Inflammatory macrophage treated with lipopolysaccharide for 4 hours (primary cell): ENCODE measurements at places on chromosomes 6 and 20.

- no peak for DNase-seq
These were observed 33.6 kb upstream of the MYL9 start for GRCh38 chr20:36507746-36508145.

- peak; percentile 54 for DNase-seq
These were observed 532.0 kb downstream of the BCKDHB start for GRCh38 chr6:80638213-80639055.

DNA sequence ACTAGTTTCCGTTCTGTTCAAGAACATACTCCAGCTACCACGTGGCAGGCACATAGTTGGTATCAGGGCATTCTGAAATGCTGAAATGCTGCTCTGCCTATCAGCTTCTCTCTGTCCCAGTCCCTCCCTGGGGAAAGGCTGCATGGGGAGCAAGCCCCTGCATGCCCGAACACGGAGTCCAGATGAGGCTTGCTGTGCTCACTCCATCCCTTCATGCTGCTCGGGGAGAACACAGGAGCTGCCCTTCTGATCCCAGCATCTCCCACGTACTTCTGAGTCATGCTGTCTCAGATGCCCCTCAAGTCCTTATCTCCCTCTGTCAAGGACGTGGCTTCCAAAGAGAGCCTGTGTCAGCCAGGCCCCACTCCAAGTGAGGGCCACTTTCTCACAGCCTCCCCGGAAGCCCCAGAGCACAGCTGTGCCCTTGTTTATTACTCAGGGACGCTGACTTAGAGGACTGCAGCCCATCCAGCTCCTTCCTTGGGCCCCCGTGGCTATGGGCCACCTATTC lies 29.4 kb downstream of the THBS2 start:
- DNase-seq: no peak

- DNase-seq: no peak
These were observed 114.7 kb downstream of the GJA10 start for GRCh38 chr6:90008908-90009501.

DNA sequence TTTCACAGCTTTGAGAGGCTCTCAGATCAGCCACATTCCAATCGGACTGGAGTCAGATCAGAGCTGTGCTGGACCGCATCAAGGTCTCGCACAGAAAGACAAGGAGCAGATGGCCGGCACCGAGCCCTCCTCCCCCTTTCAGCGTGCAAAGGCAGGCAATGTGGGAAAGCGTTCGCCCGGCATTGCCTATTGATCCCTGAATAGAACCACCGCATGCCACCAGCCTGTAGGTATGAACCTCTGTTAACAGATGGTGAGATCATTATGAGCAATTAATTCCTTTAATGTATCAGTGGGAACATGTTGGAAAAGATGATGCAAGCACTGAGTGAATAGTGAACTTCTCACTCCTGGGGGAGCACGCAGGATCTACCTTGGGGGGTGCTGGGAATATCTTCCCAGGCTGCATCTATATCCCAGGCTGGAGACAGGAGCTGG lies 117.5 kb upstream of the ID4 start:
- DNase-seq: no peak

DNA sequence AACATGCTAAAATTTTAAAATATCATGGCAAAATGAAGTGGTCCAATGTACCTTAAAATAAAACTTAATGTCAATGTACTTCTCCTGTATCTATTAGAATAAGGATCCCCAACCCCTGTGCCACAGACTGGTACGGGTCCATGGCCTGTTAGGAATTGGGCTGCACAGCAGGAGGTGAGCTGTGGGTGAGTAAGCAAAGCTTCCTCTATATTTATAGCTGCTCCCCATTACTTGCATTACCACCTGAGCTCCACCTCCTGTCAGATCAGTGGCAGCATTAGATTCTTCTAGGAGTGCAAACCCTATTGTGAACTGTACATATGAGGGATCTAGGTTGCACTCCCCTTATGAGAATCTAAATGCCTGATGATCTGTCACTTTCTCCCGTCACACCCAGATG lies 86.0 kb downstream of the SLC16A10 start:
- DNase-seq: no peak

DNA sequence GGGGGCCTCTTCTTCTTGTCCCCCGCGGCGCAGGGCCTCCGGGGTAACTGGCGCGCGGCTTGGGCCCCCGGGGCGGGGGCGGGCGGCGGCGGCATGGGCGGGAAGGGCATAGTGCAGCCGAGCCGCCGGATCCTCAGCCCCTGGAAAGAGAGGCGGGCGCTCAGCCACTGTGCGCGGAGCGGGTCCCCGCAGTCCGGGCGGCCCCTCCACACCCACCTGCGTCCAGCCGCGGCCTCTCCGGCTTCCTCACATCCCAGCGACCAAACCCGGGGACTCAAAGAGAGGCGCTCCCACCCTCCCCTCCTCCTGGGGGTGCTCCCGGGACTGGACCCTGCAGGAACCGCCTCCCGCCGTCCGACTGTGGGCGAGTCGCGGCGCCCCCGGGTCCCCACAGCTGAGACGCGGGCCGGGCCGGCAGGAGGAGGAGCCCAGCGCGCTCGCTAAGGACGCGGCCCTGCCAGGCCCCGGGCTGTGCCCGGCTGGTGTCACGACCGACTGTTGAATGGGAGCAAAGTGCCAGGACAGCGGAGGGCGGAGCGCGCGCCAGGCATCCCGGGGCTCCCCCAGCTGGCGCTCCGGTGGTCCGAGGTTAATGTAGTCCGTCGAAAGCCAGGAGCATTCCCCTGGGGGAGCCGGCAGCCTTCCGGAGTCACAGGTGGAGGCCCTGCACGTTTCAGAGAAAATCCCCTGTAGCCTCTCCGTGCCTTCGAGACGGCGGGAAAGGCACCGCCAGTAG lies at the start of gene PRR18:
Gene PRR18, minus strand, starts transcription at position 360 of the 736 bp plus-strand sequence. Its CDS starts 250 bp downstream, at position 110.
- DNase-seq: no peak

DNA sequence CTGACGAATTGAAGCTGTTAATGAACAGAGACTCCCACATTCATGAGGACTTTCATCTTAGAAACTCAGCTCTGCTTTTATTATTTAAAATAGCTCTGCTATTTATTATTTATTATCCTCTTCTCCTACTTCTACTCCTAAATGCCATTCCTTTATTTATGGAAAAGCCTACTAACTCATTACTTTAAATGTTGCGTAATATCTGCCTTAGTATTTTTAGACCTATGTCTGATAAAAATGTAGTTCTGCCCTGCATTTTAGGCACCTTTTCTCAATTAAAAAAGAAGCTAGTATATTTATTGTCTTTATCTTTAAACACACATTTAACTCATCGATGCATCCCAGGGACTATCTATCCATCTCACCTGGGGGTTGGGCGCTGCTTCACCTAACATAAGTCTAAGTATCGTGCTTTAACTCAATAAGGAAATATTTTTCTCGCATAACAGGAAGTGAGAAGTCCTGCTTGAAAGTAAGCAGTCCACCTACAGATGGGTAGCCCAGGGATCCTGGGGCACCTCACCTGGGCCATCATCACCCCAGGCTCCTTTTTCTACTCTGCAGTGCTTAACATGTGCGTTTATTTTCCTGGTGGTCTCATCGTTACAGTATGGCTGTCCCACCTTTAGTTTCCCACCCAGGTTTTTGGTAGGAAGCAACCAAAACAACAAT lies 31.3 kb upstream of the FAM184A start:
- no peak for DNase-seq

DNA sequence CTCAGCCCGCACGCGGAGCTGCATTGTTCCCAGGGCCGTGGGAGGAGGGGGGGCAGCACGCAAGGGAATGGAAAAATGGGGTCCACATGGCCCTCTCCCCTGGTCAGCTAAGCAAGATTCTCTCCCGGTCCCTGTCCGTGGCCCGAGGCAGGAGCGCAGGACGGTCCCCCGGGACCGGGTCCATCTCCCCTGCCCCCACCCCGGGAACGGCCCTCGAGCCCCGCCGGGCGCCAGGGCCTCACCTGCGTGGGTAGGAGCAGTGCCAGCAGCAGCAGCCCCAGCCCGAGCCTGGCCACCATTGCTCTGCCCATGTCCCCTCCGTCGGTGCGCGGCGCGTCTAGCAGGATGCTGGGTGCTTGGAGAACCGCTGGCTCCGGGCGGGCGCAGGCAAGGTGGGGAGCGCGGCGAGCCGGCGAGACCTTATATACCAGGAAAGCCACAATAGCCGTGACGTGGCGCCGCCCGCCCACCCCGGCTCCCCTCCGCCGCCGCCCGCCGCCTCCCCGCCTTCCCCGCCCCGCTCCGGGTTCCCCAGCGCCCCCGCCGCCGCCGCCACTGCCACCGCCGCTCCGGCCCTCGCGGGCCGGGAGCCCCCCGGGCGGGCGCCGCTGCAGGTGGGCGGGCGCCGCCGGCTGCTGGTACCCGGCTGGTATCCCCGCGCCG lies at the start of gene CD24:
Gene CD24, minus strand, starts transcription at position 394 of the 663 bp plus-strand sequence. Its CDS starts 83 bp downstream, at position 311.
- DNase-seq: no peak

DNA sequence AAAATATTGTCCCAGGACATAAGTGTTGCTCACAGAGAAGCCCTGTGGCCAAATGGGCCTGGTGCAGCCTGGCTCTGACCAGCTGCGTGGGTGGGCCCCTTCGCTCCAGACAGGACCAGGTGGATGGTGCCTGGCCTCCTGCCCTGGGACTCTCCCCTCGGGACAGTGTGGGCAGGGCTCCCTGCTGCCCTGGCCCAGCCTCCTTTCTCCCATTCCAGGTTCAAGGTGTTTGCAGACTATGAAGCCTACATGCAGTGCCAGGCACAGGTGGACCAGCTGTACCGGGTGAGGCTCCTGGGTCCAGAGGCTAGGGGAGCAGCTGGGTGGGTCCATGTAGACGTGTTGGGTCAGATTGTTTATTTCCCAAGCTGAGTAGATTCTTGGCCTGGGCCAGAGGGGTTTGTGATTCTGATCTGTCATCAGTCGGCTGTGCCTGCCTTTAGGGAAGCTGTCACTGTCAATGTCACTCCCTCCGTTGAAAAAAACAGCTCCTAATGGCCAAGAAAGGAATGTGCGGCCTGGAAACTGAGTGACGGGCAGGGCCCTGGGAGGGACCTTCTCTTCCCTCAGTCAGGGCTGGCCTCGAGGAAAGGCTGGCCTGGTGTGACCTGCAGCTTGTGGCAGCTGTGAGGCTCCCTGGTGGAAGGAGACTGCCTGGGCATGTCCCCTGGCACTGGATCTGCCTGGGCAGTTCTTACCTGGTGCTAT lies 47.7 kb downstream of the PYGB start:
- DNase-seq: no peak

DNA sequence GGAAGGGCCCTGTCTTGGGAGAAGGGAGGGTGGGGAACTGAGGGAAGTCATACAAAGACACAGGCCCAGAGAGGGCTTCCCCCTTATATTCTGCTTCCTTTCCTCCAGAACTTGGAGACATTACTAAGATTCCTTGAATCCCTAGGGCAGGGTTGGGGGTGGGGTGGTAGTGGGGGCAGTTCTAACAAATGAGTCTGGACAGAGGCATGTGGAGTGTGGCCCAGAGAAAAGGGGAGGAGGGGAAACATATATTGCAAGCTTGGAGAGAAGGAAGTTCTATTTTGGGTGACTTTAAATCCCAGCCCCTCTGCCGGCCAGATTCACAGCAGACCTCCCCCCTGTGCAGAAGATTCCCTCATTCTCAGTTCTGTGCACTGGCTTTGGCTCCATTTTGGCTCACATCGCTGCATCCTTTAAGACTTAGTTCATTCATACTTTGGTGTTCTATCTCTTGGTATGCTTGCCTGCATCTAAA lies 43.7 kb downstream of the DAAM2 start:
- DNase-seq: no peak

DNA sequence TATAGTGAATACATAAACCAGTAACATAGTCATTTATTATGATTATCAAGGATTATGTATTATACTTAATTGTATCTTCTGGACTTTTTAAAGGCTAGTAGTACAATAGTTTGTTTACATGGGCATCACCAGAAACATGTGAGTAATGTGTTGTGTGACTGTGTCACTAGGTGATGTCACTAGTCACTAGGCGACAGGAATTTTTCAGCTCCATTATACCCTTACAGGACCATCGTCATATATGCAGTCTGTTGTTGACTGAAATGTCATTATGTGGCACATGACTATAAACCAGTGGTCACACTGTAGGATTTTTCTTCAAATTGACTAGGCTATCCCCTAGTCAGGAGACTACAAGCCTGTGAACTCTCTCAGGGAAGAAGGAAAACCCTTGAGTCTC lies 86.5 kb upstream of the CENPW start:
- no peak for DNase-seq

DNA sequence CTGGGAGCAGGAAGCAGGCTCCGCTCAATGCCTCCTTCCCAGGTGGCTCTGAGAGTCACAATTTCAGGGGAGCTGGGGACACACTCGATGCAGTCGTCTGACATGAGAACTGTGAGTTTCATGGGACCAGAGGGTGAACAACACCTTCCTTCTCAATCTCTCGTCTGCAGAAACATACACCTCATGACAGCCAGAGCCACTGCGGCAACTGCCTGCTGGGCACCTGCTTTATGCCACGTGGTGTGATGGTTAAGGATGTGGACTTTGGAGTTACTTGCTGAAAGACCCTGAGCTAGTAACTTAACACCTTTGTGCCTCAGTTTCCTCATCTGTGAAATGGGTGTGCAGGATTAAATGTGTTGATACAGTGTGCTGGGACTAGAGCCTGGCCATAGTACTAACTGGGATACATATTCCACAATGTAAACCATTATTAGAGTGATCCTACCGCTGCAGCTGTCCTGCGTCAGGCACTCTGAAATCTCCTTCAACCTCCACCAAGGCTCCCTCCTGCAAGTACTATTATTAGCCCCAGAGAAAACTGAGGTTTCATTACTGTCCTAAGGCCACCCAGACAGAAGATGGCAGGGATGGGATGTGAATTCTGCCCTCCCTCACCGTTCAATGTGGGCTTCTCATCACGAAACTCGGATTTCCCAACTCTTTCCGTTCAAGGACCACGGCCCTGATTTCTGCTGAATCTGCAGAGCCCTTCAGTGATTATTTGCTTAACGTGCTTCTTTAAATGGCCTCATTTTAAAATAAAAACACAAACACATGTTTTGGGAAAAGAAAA lies 24.4 kb downstream of the SULF2 start:
- no peak for DNase-seq

DNA sequence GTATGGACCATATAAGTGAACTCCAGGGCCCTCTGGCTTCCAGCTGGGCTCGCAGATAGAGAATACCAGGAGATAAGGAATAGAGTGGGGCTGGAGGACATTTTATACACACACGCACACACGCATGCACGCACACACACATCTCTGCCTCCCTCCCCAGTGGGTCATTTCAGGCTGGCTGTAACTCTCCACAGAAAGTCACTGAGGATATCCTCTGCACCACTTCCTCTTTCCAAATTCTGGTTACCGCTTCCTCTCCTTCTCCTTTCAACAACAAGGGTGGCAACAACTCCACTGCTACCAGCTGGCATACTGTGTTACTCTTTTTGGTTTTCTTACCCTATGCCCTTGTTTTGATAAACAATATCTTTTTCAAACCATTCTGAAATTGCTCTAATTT lies 280.2 kb downstream of the COL12A1 start:
- DNase-seq: peak; percentile 24

GRCh38 chr20:50191544-50192363 lies 1.1 kb downstream of the CEBPB start:
- DNase-seq: peak; percentile 56

DNA sequence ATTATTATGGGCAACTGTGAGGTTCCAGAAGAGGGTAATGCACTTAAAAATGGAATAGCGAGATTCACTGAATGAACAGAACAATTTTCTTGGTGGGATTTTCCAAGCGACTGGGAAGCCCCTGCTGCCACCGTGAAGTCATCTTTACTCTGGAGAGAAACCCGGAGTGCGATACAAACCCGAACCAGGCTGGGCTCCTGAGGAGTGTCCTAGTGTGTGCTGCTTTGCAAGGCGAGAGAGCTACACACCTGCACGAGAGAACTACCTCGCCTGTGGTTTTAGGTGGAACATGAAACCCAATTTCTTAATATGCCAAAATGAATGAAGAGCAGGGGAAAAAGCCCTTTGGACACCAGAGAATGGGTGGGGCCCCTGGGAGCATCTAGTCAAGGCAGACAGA lies 33.5 kb upstream of the DACT2 start:
- DNase-seq: no peak

GRCh38 chr20:5670036-5670536 lies 80.1 kb upstream of the SHLD1 start:
- no peak for DNase-seq
